Gastrocnemius medialis (tissue), 4 donors: ENCODE measurements at places on chromosomes 7 and 10. TPM values are rescaled to one million over a fixed set of nuclear protein-coding genes. Genes with fewer than 3 reads are reported as not detected.

The METTL27 gene
- 1.5 TPM for total RNA-seq

The GNGT1 gene
- total RNA-seq, result not detected

The MALRD1 gene
- not detected for total RNA-seq

The XRCC2 gene
- total RNA-seq, result 0.20 TPM

The SLC12A9 gene
- total RNA-seq, result 4.0 TPM

The OPALIN gene
- not detected for total RNA-seq

The PRKAR2B gene
- total RNA-seq, result 1.3 TPM

DNA sequence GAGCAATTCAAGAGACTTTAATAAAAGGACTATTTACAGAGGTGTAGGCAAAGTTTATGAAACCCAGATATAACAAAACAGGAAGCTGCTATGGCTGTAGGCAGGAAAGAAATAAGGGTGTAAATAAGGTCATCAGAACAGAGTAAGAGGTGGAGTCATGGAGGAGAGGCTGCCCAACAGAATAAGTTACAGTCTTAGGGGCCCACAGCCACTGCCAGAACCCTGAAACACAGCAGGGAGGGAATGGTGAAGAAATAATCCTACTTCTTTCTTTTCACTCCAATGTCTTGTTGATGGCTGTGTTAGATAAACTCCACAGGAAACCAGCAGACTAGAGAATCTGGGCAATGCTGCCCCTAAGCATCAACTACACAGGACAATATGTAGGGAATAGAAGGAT, 155.8 kb upstream of the TAC1 start:
- no peak overlapping the region for H3K4me3 ChIP-seq
- no peaks in the 10 kb centered on the region for H3K27me3 ChIP-seq
- H3K27ac ChIP-seq, result no peak overlapping the region
- H3K36me3 ChIP-seq, result no peaks in the 10 kb centered on the region
- no peak for DNase-seq

- no peaks in the 10 kb centered on the region for H3K27me3 ChIP-seq
- no peak overlapping the region for H3K27ac ChIP-seq
- peaks cover 41% of the 10 kb centered on the region for H3K36me3 ChIP-seq
- H3K4me1 ChIP-seq, result no peaks in the 10 kb centered on the region
- no peak overlapping the region for H3K4me3 ChIP-seq
Measured at GRCh38 chr7:99898836-99899235, 20.5 kb downstream of the TRIM4 start.

- no peak overlapping the region for H3K4me3 ChIP-seq
- no peaks in the 10 kb centered on the region for H3K4me1 ChIP-seq
- H3K27me3 ChIP-seq, result no peaks in the 10 kb centered on the region
- no peaks in the 10 kb centered on the region for H3K36me3 ChIP-seq
- H3K27ac ChIP-seq, result no peak overlapping the region
- no peak for DNase-seq
Measured at GRCh38 chr10:5832946-5833345, 19.7 kb upstream of the GDI2 start.

GRCh38 chr7:90592033-90592432, 4.1 kb upstream of the CDK14 start:
- H3K36me3 ChIP-seq, result no peaks in the 10 kb centered on the region
- no peaks in the 10 kb centered on the region for H3K27me3 ChIP-seq
- H3K27ac ChIP-seq, result no peak overlapping the region
- no peak for DNase-seq
- peaks cover 12% of the 10 kb centered on the region for H3K4me1 ChIP-seq
- H3K4me3 ChIP-seq, result no peak overlapping the region

GRCh38 chr7:28418966-28419365, 6.6 kb downstream of the CREB5 start:
- peak overlapping the region; percentile 70 for H3K27ac ChIP-seq
- H3K36me3 ChIP-seq, result no peaks in the 10 kb centered on the region
- no peaks in the 10 kb centered on the region for H3K27me3 ChIP-seq
- no peak overlapping the region for H3K4me3 ChIP-seq
- H3K4me1 ChIP-seq, result peaks cover 47% of the 10 kb centered on the region

GRCh38 chr10:74929197-74929596, 102.8 kb downstream of the KAT6B start:
- no peaks in the 10 kb centered on the region for H3K27me3 ChIP-seq
- H3K27ac ChIP-seq, result peak overlapping the region; percentile 55
- H3K4me3 ChIP-seq, result no peak overlapping the region
- peaks cover 53% of the 10 kb centered on the region for H3K4me1 ChIP-seq
- H3K36me3 ChIP-seq, result no peaks in the 10 kb centered on the region

DNA sequence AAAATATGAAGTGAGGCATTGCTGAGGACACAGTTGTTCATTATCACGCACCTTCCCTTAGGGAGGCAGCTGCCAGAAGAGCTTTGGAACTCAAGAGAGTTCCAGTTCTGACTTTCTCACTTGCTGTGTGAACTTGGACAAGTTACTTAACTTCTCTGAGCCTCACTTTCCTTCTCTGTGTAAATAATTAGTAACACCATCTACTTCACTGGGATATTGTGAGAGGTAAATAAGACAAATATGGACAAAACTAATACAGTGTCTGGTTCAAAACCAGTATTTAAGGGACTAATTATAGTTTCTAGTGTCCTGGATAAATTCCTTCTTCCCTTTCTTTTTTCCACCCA, 6.3 kb upstream of the SLC13A4 start:
- H3K27ac ChIP-seq, result no peak overlapping the region
- no peaks in the 10 kb centered on the region for H3K27me3 ChIP-seq
- H3K36me3 ChIP-seq, result no peaks in the 10 kb centered on the region
- no peak for DNase-seq
- H3K4me3 ChIP-seq, result no peak overlapping the region

DNA sequence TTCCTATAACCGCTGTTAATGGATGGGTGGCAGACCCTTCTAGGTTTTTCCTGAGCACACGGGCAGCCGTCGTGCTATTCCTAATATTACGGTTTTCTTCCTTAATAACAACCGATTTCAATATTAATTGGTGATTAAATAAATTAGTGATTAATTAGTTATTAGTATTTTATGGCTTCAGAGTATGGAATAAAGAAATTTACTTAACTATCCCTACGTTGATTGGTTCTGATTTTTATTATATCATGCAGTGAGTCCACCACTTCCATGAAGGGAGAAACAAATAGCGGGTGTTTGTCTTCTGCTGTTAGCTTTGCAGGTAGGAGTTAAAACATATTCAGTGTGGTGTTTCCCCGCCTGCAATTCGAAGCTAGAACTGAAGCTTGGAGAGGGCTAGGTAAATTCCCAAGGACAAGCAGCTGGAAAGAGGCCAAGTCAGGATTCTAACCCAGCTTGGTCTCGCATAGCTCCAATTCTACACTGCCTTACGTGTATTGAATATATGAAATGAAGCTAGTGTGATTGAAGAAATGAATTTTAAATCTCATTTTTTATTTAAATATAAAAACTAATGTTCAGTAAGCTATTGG, 928 bp upstream of the CSTF2T start:
- H3K4me1 ChIP-seq, result peaks cover 40% of the 10 kb centered on the region
- peaks cover 5% of the 10 kb centered on the region for H3K36me3 ChIP-seq
- H3K27ac ChIP-seq, result peak overlapping the region; percentile 94

DNA sequence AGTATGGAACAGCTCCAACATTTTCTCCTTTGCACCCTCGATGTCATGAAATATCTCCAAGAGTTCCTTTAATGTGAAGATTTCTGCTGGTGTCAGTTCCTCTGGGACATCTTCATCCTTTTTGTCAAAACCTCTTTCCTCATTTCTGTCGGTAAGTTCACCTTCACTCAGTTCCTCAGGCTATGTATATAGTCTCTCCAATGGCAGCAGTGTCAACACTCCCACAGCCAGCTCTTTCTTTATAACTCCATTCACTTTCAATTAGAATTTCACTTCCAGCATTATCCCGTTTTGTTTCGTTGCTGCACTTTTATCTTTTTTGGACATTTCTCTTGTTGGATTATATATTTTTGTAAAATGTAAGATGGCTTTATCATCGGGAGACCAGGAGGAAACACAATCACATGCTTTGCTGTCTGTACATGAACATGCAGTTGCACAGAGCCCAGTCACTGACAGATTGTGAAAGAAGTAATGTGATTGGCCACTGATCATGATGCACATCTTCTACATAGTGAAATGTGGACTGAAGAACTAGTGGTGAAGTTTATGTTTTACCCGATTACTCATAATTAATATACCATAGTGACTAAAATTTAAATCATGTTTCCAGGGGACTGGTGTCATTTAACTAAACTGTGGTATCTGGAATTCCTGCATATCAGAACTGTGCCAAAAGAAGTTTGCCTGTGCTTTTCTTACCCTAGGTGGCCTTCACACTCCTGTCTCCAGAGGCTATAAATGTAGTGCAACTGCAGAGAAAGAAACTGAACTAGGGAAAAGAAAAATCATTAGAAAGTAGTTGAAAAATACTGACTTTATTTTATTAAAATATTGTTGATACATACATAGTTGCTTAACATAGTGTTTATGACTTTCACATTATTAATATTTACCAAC, 289.6 kb downstream of the PPP1R3A start:
- no peaks in the 10 kb centered on the region for H3K27me3 ChIP-seq
- no peak for DNase-seq
- H3K27ac ChIP-seq, result no peak overlapping the region
- H3K36me3 ChIP-seq, result no peaks in the 10 kb centered on the region
- H3K4me3 ChIP-seq, result no peak overlapping the region

DNA sequence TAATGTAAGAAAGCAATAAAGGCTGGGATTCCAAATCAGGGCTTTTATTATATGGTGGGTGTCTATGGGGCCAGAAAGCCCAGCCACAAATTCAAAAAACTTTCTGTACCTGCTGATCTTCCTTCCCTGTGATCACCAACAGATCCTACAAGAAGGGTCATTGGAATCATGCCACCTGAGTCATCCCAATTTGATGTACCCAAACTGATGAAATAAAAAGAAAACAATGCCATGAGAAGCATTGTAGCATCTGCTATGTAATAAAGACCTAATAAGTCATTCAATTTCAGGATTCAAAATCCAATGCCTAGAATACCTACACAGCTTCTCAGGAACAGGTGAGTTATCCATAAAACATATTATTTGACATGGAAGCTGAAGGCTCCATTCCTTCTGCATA, 228.8 kb downstream of the DKK1 start:
- H3K27me3 ChIP-seq, result no peaks in the 10 kb centered on the region
- DNase-seq, result no peak
- H3K4me1 ChIP-seq, result no peaks in the 10 kb centered on the region
- no peak overlapping the region for H3K27ac ChIP-seq

- no peak overlapping the region for H3K27ac ChIP-seq
- no peaks in the 10 kb centered on the region for H3K36me3 ChIP-seq
- DNase-seq, result no peak
- H3K4me1 ChIP-seq, result peaks cover 15% of the 10 kb centered on the region
- H3K4me3 ChIP-seq, result no peak overlapping the region
- H3K27me3 ChIP-seq, result peaks cover 97% of the 10 kb centered on the region
Measured at GRCh38 chr10:101132636-101133473, 1.8 kb downstream of the TLX1 start.

- H3K27ac ChIP-seq, result no peak overlapping the region
- H3K27me3 ChIP-seq, result no peaks in the 10 kb centered on the region
- H3K4me1 ChIP-seq, result peaks cover 5% of the 10 kb centered on the region
- peaks cover 11% of the 10 kb centered on the region for H3K36me3 ChIP-seq
Measured at GRCh38 chr7:6619961-6620360, 4.6 kb downstream of the ZNF853 start.

DNA sequence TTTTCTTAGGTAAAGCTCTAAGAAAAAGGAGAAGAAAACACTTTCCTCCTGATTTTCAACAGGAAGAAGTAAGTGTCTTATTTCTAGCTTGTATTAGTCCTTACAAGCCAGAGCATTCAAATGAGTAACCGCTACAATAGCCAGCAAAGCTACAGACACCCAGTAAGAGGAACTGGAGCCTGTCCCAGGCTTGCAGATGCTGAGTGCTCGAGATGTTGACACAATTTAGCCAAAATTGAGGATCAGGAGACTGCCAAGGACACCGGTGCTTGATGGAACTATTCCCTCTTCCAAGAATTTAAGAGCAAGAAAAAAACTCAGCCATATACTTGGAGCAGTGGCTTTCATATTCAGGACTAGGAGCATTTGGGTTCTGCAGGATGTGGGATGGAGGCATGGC, 149.3 kb upstream of the DPP6 start:
- no peak overlapping the region for H3K27ac ChIP-seq
- H3K27me3 ChIP-seq, result no peaks in the 10 kb centered on the region
- no peak for DNase-seq

- H3K27ac ChIP-seq, result no peak overlapping the region
- no peaks in the 10 kb centered on the region for H3K4me1 ChIP-seq
- H3K4me3 ChIP-seq, result no peak overlapping the region
Measured at GRCh38 chr10:61765176-61766087, 102.7 kb downstream of the CABCOCO1 start.

- peaks cover 68% of the 10 kb centered on the region for H3K36me3 ChIP-seq
- DNase-seq, result peak; percentile 38
- H3K4me1 ChIP-seq, result no peaks in the 10 kb centered on the region
- no peak overlapping the region for H3K4me3 ChIP-seq
Measured at GRCh38 chr10:15106352-15107013, 9.3 kb downstream of the RPP38 start.

DNA sequence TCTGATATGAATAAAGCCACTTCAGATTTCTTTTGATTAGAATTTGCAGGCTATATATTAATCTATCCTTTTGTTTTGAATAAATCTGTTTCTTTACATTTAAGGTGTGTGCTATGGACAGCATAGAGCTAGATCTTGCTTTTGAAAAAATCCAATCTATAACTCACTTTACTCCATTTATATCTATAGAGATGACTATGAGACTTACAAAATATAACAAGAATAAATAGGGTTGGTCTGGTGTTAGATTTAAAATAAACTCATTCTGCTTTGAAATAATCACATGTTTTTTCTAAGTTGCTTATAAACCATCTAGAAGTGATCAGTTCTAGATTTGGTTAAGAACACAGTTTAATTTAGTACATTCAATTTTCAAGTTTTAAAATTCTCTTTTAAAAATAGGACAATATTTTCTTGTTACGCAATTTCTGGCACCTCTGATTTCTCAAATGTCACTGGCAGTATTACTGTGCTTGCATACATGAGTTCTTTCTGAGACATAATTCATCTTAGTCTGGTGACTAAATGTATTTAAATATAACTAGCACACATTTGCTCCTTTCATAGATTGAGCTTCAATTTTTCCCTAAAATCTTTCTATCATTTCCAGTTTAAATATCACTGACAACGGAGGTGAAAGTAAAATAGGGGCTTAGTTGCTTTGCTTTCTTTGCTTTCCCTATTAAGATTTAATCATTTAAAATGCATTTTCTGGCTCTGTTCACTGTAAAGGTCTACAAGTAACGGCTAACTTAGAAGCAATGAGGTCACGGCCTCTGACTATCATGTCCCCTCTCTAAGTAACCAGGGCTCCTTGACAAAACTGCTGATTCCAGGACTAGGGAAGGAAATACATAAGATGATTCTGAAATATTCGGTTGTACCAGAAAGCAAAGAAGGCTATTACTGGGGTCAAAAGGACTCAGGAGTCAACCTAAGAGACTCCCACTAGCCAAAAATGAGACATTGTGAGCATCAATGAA, 89.3 kb downstream of the ICA1 start:
- no peaks in the 10 kb centered on the region for H3K36me3 ChIP-seq
- H3K4me1 ChIP-seq, result peaks cover 22% of the 10 kb centered on the region
- DNase-seq, result no peak
